ENCODE measurements at places on chromosomes 4 and X. TPM values are rescaled to one million over a fixed set of nuclear protein-coding genes. Genes with fewer than 3 reads are reported as not detected.

GRCh38 chrX:4277122-4277521 lies 563.7 kb upstream of the PRKX start:
- no peaks in the 10 kb centered on the region for H3K27me3 ChIP-seq
- H3K4me1 ChIP-seq = no peaks in the 10 kb centered on the region

DNA sequence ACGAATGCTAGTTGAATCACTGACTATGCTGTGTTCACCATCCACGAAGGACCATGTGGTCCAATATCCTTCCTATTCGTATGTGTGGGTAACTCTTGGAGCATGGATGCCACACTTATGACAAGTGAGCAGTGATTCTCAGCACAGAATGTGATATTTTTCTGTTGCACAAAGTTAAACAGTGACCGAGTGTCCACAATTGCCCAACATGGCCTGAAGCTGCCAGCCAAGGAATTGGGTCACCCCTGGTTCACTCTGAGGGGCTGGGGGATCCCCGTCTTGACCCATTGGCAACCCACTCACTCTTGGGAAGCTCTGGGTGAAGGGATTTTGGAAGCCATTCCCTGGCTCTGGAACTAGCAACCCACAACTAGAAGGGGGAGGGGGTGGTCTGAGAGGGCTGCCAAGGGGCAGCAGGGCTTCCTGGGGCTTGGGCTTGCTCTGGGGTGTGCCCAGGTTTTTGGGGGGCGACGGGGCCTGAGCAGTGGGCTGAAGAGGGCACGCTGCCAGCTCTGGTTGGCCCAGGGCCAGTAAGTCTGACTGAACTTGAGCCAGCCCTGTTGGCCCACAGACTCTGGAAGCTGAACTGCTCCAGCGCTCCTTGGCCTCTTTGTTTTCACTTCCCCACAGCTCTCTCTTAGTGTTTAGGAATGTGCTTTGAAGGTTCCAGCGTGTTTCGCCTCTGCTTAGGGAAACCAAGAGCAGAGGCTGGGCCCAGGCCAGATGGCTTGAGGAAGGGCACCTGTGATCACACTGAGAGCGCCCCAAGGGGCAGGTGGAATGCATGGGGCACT lies 43.1 kb upstream of the BCOR start:
- peaks cover 39% of the 10 kb centered on the region for H3K27me3 ChIP-seq
- no peak for DNase-seq
- no peaks in the 10 kb centered on the region for H3K36me3 ChIP-seq
- peaks cover 5% of the 10 kb centered on the region for H3K4me1 ChIP-seq

DNA sequence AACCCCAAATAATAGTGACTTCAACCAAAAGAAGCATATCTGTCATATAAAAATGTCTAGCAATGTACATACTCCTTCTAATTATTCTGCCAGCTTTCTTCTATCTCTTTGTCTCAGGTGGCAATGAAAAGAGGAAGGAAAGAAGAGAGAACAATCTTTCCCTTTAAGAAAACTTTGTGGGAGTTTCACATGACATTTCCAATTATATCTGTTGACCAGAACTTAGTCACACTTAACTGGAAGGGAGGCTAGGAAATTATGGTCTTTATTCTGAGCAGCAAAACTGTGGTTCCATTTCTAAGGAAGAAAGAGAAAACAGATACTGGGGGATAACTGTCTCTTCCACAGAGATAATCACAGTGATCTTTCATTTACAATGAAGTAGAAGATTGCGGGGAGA lies 12.9 kb upstream of the MAOA start:
- no peak overlapping the region for H3K4me3 ChIP-seq
- no peak for DNase-seq
- peaks cover 31% of the 10 kb centered on the region for H3K27me3 ChIP-seq
- H3K4me1 ChIP-seq = no peaks in the 10 kb centered on the region
- no peak overlapping the region for H3K27ac ChIP-seq

DNA sequence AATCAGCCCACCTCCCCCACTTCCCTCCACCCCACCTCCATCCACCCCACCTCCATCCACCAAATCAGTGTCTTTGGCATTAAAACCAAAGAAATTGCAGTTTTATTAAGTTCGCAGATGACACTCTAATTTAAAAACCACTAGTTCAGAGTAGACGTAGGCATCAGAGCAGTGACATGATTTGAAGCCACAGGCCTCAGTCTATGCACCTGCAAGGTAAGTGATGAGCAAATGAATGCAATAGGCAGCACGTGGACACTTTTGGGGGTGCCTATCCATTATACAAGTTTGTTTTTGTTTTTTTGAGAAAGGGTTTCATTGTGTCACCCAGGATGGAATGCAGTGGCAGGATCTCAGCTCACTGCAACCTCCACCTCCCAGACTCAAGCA lies 88.0 kb upstream of the TRIM2 start:
- H3K4me3 ChIP-seq = peak overlapping the region; percentile 47

DNA sequence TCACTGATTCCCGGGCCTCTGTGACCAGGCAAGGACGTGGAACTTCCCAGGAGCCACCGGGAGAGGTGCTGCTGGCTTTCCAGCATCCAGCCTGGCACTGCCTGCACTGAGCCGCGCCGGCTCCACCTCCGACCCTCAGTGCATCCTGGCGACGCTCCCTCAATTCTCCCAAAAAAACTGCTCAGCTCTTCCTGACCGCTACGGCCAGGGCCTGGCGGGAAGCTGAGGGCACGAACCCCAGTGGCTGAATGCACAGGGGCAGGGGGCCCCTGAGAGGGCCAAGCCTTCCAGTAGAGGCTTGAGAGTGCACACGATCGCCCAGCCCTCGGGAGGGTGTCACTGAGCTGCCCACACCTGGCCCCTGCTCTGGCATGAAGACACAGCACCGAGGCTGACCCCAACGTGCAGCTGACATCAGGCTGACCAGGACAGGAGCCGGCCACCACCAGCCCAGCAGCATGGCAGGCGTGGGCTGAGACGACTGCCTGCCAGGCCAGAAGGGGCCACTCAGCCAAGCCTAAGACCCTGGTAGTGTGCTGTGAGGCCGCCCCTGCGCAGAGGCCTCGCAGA lies 6.9 kb downstream of the CTBP1 start:
- no peak overlapping the region for H3K4me3 ChIP-seq
- H3K27me3 ChIP-seq = no peaks in the 10 kb centered on the region
- DNase-seq = no peak
- peaks cover 4% of the 10 kb centered on the region for H3K36me3 ChIP-seq

GRCh38 chr4:13766761-13767540 lies 139.4 kb upstream of the BOD1L1 start:
- no peak overlapping the region for H3K27ac ChIP-seq
- no peak overlapping the region for H3K4me3 ChIP-seq
- no peaks in the 10 kb centered on the region for H3K4me1 ChIP-seq
- H3K36me3 ChIP-seq = no peaks in the 10 kb centered on the region
- no peak for DNase-seq

GRCh38 chr4:188728359-188728758 lies 589.1 kb downstream of the TRIML1 start:
- H3K27me3 ChIP-seq = no peaks in the 10 kb centered on the region
- DNase-seq = no peak
- no peaks in the 10 kb centered on the region for H3K4me1 ChIP-seq
- H3K36me3 ChIP-seq = no peaks in the 10 kb centered on the region

DNA sequence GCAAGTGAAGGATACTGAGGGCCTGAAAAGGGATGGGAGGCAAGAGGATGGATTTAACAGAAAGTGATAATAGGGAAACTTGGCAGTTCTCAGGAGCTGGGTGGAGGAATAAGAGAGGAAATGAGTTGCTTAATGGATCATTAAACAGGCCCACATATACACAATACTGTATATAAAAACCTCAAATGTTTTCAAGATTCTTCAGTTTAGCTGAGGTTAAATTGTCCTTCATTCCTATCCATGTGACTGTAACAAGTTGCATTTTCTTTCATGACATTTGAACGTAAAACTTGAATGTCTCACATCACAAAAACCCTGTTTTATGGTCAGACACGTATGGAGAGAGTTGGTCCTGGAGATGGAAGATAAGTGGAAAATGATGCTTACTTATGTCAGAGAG lies 76.5 kb upstream of the PLAC8 start:
- no peak for DNase-seq
- no peaks in the 10 kb centered on the region for H3K4me1 ChIP-seq
- no peaks in the 10 kb centered on the region for H3K27me3 ChIP-seq
- no peaks in the 10 kb centered on the region for H3K36me3 ChIP-seq
- H3K4me3 ChIP-seq = no peak overlapping the region
- no peak overlapping the region for H3K27ac ChIP-seq

- no peak for DNase-seq
- no peak overlapping the region for H3K4me3 ChIP-seq
- no peaks in the 10 kb centered on the region for H3K4me1 ChIP-seq
- no peaks in the 10 kb centered on the region for H3K36me3 ChIP-seq
- H3K27ac ChIP-seq = no peak overlapping the region
These were observed 867.4 kb upstream of the PCDH10 start for GRCh38 chr4:132281733-132282132.

DNA sequence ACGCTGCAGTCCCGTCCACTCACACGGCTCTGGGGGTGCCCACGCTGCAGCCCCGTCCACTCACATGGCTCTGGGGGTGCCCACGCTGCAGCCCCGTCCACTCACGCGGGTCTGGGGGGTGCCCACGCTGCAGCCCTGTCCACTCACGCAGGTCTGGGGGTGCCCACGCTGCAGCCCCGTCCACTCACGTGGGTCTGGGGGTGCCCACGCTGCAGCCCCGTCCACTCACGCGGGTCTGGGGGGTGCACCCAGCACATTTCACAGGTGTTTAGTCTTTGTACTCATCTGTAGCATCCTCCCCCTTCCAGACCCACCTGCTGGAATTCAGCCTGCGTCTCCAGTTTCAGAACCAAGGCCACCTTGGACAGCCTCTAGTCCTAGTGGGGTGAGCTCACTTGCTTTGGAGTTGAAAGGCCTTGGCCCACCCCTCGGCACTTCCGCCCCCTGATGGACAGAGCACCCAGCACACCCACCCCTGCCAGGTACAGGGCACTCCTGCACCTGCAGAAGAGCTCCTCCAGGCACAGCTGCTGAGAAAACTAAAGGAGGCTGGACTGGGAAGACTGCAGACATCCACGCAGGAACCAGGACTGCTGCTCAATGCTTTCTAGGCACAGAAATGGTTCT lies 73.0 kb downstream of the ABLIM2 start:
- H3K36me3 ChIP-seq = no peaks in the 10 kb centered on the region
- DNase-seq = no peak
- no peaks in the 10 kb centered on the region for H3K27me3 ChIP-seq
- H3K4me3 ChIP-seq = no peak overlapping the region

DNA sequence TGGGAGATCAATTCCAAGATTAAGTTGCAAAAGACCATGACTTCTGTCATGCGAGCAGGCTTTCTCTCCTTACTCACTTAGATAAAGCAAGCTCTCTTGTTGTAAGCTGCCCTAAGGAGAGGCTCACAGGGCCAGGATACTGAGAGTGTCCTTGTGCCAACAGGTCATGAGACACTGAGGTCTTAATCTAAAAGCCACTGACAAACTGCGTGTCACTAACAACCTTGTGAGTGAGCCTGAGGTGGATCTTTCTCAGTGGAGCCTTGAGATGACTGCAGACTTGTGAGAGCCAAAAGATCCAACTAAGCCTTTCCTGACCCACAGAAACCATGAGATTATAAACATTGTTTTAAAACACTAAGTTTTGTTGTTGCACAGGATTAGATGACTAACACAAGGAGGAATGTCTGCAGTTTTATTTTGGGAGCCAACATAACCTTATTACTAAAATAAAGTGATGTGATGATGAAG lies 170.5 kb downstream of the SLC39A8 start:
- H3K36me3 ChIP-seq = no peaks in the 10 kb centered on the region
- no peaks in the 10 kb centered on the region for H3K4me1 ChIP-seq
- no peak overlapping the region for H3K27ac ChIP-seq
- H3K27me3 ChIP-seq = no peaks in the 10 kb centered on the region

HSFX2 gene
- total RNA-seq = 0.98 TPM

AFM gene
- not detected for total RNA-seq

CCDC120 gene
- total RNA-seq = 6.3 TPM

KLKB1 gene
- 1.2 TPM for total RNA-seq

SOWAHD gene
- total RNA-seq = not detected

FRMPD3 gene
- total RNA-seq = 0.59 TPM

AMBN gene
- total RNA-seq = not detected

GDPD2 gene
- 0.15 TPM for total RNA-seq

MUC7 gene
- not detected for total RNA-seq
